ENCODE measurements at places on chromosomes 3 and 15.

DNA sequence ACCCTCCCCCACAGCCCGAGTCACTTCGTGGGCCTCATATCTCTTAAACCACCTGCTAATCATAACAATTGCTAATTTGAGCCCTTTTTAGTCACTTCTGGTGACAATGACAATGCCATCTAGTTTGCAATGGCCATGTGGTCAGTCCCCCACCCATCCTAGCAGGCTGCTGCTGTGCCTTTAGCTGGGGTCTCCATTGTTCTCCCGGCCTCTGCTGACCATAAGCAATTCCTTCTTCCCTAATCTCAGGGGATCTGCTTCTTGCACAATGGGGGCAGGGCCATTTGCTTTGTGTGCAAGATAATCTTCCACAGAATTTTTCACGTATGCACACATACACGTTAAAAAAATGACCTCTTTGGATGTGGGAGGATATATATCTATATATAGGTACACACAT lies 406.1 kb upstream of the ONECUT1 start:
- no peak for DNase-seq

- no peak for DNase-seq
Measured at GRCh38 chr3:56856752-56857151, 55.0 kb upstream of the ARHGEF3 start.

DNA sequence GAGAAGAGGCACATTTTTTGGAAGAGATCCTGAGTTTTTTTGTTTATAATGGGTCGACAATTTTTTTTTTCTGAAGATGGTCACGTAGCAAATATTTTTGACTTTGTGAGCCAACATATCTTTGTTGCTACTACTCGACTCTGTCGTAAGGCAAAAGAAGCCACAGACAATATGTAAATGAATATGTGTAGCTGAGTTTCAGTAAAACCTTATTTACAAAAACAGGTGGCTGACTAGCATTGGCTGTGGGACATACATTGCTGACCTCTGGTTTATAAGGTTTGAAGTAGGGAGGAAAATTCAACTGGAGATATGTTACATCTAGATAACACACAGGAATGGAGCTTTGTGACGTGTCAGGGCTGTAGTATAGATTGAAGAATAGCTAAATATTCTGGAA lies 22.5 kb upstream of the NANOGP8 start:
- DNase-seq: no peak

- DNase-seq: no peak
Measured at GRCh38 chr3:69499422-69499821, 113.5 kb upstream of the FRMD4B start.

DNA sequence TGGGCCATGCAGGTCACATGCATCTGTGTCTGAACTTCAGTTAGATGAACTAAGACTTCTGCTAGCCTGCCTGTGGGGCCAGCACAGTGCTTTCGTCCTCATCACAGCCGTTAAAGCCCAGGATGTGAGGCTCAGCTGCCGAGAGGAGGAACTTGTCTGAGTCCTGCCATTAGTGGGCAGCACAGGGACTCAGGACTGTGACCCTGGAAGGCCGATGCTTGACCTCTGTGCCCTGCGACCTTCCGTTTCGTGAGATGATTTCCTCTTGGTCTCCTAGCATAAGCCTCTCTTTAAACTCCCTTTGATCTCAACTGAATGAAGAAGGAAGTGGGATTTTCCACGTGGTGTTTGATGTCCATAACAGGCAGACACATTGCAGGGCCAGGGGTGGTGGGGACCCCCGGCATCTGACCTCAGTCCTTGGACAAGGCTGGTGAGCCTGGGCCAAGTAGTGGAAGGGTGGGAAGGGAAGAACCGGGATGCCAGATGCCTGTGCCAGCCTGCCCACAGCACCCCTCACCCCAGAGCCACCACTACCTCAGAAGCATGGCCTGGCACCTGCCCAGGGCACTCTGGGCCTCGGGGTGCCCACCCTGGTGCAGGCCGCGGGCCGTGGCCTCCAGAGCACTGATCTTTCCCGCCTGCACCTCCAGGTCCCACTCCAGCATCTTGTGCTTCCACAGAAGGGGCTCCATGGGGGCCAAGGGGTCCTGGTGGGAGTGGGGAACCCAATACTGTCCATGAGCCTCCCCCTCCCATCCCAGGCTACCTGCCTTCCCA lies 21.6 kb downstream of the PLA2G4B start:
- no peak for DNase-seq

GRCh38 chr3:52357151-52358080 lies 41.3 kb downstream of the DNAH1 start:
- no peak for DNase-seq

DNA sequence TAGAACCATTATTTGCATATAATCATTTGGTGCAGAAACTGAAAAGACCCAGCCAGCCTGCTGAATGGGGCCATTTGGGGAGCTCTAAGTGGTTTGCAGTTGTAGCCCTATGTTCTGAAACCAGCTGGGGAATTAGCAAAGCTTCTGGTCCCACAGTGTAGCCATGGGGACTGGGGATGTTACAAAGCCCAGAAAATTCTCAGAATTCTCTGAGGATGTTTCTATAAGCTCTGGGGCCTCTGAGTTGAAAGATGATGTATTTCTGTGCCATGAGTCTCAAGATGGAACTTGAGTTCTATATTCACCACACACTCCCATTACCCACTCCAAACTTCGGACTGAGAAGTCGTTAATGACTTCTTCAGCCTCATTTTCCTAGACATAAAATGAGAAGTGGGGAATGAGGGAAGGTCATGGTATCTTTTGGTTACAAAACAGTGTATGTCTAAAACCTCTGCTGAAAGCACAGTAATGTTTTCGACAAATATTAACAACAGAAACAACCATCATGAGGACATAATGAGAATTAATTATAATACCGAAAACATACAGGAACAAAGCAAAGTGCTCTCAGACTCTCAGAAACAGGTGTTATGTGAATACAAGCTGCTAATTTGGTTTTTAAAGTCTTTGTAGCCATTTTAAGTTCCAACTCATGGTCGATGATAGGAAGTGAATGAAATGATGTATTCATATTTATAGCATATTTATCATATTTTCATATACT lies 89.4 kb downstream of the RFTN1 start:
- no peak for DNase-seq

DNA sequence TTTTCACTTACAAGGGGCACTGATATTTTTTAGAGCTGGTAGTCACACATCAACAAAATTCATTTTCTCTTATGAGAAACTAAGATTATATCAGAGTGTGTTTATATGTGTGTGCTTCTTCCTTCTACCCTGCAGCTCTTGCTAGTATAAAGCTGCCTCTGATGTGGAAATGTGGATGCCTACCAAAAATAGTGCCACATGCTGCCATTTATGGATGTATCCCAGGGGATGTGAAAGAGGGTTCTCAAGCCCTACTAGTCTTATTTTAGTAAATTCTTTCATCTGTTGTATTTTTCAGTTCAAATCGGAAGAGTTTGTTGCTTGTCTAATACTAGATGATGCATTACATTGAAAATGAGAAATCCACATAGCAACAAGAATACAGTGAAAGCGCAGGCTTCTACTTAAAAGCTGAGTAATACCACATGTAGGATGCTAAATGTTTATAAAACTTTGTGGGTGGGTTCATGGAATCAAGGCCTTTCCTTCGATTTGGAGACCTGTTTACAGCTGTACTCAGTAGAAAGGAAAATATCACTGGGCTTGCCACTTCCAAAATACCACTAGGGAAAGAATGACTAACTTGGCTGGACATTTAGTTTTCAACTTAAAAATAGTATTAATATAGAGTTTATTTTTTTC lies 399.2 kb downstream of the EPHA3 start:
- DNase-seq: no peak

DNA sequence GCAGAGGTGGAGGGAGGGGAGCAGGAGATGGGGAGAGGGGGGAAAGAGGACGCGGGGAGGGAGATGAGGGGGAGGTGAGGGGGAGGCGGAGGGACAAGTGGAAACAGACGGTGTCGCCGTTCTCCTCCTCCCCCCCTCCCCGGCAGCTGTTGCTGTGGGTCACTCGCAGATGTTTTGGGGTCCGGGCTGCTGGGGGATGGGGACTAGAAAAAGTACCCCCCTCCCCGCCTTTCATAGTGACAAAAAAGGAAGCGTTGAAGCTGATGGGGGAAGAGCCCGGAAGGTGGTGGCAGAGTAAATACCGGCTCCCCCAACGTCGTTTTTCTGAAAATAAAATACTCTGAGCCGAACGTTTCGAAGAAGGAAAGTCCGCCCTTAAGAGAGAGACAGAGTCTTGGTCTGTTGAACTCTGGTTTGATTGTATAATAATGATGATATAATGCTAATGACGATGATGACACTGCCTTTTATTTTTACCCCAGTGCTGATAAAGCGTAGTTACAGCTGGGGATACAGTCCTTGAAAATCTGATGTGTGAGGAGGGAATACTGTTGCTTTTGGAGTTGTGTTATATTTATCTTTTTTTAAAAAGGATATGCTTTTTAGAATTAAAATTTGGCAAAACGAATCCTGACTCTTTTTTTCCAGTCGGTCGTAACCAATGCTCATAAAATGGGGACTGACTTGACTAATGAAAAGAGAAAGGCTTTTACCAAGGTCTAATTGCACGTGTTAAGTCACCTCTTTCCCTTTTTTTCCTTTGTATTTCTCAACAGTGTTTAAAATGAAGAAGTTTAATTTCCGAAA lies 993 bp downstream of the STXBP5L start:
- DNase-seq: no peak

DNA sequence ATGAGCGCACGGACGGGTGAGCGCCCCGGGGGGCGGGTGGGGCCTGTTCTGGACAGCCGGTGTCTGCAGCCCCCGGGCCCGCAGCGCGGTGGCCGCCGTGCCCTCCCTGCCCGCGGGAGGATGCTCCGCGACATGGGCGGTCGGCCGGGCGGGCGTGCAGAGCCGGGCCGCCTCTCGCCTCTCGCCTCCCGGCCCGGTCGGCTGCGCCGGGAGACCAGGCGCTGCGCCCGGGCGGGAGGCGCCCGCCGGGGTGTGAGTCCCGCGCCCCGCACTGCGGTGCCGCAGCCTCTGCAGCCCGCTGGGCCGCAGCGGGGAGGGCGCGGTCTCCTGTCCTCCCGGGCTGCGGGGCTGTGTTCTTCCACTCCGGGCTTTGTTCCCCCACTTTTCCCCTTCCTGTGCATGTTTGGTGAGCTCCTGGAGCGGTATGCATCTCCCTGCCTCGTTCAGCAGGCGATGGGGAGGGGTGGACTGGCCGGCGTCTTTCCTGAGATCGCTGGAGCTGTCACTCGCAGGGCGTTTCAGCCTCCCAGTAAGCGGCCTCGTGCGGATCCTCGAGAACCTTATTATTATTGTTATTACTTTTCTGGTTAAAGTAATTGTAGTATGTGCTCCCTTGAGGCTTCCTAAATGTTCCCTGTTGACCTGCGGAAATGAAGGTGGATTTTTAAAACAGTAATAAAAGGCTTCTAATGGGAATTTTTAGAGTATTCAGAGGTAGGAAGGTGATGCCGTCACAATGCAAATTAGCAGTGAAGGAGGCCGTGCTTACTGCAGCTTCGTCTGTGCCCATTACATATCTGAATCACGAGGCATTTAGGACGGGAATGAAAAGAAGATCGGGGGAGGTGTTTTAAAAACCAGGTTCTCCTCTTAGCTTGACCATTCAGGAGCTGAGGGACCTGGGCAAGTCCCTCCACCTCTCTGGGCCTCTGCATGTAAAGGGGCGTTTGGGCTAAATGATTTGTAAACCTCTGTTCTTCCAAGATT lies 593 bp downstream of the TMOD2 start:
- no peak for DNase-seq

GRCh38 chr3:123067689-123068600 lies 1.1 kb downstream of the PDIA5 start:
- DNase-seq: no peak

GRCh38 chr3:132549890-132550578 lies 47.0 kb upstream of the ACKR4 start:
- DNase-seq: no peak

GRCh38 chr3:16358336-16358735 lies 93.3 kb downstream of the OXNAD1 start:
- DNase-seq: no peak

GRCh38 chr3:128607710-128608048 lies 42.9 kb downstream of the RPN1 start:
- no peak for DNase-seq

GRCh38 chr3:158110658-158111018 lies 749 bp downstream of the RSRC1 start:
- DNase-seq: no peak

GRCh38 chr3:172241405-172241804 lies 202.0 kb downstream of the FNDC3B start:
- DNase-seq: no peak

DNA sequence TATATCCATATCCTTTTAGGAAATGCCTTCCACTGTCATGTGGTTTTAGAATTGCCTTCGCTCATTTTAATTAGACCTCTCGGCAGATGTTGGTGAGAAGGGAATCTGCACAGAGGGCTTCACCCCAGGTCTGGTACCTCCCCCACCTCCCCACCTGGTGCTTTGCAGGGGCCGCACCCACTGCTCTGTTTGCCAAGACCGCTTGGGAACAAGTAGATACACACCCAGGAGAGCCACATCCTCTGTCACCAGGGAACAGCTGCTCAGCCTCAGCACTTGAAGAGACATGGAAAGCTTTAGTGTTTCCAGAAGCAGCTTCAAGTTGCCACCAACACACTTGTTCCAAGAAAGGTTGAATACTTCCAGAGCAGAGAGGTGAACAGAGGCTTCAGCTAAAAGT lies 21.8 kb downstream of the LRRC31 start:
- DNase-seq: no peak

- peak; percentile 75 for DNase-seq
Measured at GRCh38 chr3:18758047-18758704, 333.0 kb upstream of the SATB1 start.

- DNase-seq: no peak
Measured at GRCh38 chr3:45362758-45363157, 25.6 kb upstream of the LARS2 start.

DNA sequence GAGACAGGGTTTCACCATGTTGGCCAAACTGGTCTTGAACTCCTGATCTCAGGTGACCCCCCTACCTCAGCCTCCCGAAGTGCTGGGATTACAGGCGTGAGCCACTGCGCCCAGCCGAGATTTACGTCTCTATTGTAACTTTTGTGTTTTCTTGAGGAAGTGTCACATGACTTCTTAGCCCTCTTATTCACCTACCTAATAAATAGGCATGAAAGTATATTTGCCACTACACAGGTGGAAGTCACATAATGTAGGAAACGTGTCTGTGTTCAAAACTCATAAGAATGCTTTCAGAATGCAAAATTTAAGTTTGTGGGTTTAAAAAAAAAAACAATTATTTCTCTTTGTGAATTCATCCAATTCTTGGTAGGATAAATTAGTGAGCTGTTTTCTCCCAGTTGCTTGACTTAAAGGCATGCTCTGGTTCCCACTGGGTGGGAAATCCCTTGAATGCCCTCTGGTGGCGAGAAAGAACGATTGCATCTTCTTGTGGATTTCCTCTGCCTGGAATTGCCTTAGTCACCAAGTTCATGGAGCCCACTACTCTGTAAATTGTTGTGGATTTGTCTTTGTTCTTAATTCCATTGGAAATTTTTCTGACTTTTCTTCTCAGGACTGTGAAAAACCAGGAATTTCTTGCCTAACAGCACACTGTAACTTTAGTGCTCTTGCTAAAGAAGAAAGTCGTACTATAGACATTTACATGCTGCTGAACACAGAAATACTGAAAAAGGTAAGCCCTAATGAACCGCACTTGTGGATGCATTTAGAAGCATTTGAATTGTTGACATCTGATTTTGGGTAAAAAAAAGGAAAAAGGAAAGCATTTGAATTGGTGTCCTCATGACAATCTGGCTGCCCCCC lies 82.2 kb upstream of the CTDSPL start:
- DNase-seq: peak; percentile 85
